ENCODE measurements at places on chromosomes 6 and 20.
A peak's percentile ranks its signal among the peaks of the same experiment; 100 is the strongest.

- DNase-seq: no peak
Measured at GRCh38 chr20:50038169-50038568, 55.4 kb downstream of the SNAI1 start.

DNA sequence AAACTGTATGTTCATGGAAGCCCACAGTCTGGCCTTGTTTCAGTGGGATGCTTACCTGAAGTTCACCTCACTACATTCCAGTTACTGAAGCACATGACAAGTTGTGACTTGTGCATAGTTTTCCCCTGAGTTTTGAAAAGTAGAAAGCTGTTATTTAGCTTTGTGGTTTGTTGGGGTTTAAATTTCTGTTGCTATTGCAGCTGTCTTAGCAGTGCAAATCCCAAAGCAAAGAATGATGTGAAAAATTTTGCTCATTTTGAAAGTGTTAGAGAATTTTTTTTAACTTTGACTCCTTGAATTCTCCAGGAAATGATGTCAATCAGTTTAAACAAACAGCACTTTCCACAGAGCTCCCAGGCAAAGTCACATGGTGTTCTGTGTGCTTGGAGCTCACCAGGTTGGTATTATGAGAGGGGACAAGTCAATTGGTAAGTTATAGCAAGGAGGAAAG, 268.4 kb downstream of the ADGRG6 start:
- no peak for DNase-seq

DNA sequence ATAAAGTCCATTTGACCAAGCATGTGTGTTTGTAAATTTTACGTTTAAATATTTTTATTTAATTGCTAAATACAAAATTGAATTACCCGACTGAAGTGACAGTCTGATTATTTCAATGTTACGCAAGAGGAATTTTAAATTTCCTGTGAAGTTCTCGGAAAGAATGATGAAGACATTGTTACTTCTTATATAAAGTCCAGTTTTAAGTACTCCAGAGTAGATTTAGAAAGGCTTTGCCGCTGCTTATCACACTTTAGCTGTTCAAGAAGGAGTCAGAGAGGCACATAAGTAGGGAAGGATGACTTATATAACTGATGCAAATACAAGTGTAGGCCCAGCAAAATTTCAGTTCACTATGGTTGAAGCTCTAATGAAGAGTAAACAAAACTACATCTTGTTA, 265.1 kb upstream of the CITED2 start:
- no peak for DNase-seq

DNA sequence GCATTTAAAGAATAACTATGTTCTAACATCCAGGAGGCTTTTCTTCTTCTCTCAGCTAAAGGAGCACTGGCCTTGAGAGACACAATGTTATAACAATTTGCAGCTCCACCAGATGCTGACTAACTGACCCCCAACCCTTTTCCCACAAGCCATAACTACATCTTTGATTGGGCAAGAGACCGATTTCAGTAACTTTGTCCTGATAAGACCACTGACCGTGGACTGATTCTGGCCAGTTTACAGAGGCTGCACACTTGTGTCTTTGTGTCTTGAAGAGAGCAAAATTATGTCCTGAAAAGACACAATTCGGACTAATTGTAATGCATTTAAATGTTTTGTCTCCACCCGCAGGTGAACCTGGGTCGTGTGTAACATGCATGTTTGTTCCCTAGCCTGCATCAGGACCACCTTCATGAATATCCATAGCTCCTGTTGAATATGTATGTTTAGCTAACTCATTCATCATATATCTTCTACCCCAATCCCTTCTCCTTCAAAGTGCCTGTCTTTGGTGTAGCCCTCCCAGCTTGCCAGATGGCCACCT, 22.3 kb downstream of the ABRACL start:
- no peak for DNase-seq

GRCh38 chr6:36028088-36028876, 674 bp downstream of the MAPK14 start:
- peak; percentile 57 for DNase-seq

GRCh38 chr6:130625825-130626527, 201.2 kb upstream of the SMLR1 start:
- DNase-seq: no peak

DNA sequence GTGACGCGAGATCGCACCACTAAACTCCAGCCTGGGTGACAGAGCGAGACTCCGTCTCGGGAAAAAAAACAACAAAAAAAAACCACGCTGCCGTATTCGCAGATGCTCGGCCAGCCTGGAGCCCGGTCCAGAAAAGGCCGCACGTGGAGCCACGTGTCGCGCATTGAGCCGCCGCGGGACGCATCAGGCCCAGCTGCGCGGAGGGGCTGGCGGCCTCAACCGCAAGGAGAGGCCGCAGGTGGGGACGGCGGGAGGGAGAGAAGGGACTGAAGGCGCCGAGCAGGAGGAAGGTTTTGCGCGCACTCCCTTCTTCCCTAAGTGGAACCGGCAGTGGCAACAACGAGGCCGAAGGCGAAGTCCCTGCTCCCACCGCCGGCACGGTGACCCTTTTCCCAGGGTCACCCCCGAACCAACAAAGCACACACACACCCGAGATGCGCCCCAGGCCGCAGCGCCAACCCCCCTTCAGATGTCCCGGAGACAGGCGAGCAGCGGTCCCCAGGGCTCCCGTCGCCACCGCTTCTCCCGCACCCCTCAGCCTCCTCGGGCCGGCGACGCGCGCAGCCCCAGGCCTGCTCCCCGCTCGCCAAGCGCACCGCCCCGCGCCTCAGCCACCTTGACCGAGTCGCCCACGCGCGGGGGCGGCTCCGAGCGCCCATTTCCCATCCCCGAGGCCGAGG, 681 bp downstream of the SYCP2 start:
- DNase-seq: no peak

- no peak for DNase-seq
Measured at GRCh38 chr20:61733891-61734732, 331.6 kb downstream of the TAF4 start.

DNA sequence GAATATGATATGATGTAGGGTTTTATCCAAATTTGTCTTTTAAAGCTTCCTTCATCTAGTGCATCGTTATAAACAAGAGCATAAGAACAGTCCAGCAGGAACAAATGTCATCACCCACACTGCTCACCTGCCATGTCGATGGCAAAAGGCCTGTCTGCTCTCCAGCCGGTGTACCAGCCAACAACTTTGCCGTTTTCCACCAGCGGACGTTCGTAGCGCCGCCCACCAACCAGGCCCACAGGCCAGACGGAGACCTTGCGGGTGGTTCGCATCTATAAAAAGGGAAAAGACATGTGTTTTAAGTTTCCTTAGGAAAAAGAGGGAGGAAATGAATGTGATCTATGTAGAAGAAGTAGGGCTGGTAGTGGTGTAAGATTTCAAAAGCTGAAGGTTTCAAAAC, 62.9 kb downstream of the B3GAT2 start:
- no peak for DNase-seq
